Common myeloid progenitor, CD34-positive (primary cell): ENCODE measurements at places on chromosomes 7 and 10.

GRCh38 chr10:78815702-78816334 is 252.9 kb upstream of the ZMIZ1 start:
- peaks cover 6% of the 10 kb centered on the region for H3K4me1 ChIP-seq
- no peak overlapping the region for H3K4me3 ChIP-seq
- no peaks in the 10 kb centered on the region for H3K36me3 ChIP-seq
- H3K27me3 ChIP-seq = no peaks in the 10 kb centered on the region
- H3K27ac ChIP-seq = no peak overlapping the region
- DNase-seq = no peak

GRCh38 chr7:108132551-108133265 is 2.5 kb upstream of the LAMB4 start:
- H3K4me1 ChIP-seq = peaks cover 17% of the 10 kb centered on the region
- DNase-seq = no peak
- no peak overlapping the region for H3K4me3 ChIP-seq
- no peaks in the 10 kb centered on the region for H3K36me3 ChIP-seq
- H3K27ac ChIP-seq = no peak overlapping the region

DNA sequence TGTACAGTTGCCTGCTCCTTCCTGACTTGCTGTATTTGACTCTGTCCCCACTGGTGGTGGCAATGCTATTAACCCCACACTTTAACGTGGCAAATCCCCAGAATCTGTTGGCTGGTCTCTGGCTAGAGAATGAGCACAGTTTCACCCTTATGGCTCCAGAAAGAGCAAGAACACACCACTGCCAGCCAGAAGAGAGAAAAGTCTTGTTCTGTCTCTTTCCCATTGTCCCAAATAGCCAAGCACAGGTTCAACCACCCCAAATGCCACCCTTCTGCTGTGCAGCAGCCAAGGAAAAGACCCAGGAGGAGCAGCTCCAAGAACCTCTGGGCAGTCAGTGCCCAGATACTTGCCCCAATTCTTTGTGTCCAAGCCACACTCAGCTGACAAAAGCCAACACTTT is 11.3 kb downstream of the SLC16A9 start:
- no peaks in the 10 kb centered on the region for H3K36me3 ChIP-seq
- H3K27ac ChIP-seq = no peak overlapping the region
- no peak overlapping the region for H3K4me3 ChIP-seq
- no peaks in the 10 kb centered on the region for H3K4me1 ChIP-seq

DNA sequence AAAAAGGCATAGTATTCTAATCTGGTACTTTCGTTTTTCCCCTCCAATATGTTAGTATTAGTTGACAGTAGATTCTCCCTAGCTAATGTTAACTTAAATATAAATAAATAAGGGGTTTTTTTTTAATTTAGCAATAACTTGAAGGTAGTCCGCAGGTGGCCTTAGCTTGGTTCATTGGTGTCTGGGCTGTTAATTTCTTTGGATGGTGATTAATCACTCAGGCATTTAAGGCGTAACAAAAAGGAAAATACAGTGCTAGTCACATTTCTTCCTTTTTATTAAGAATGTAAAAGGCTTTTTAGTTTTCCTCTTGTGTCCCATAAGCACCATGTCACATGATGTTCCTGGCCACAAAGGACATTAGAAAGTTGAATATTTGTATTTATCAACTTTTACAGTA is 161.0 kb upstream of the POT1 start:
- H3K27ac ChIP-seq = no peak overlapping the region
- no peaks in the 10 kb centered on the region for H3K27me3 ChIP-seq
- H3K36me3 ChIP-seq = no peaks in the 10 kb centered on the region
- H3K4me1 ChIP-seq = no peaks in the 10 kb centered on the region
- no peak overlapping the region for H3K4me3 ChIP-seq

GRCh38 chr10:20142311-20142710 is 326.1 kb downstream of the PLXDC2 start:
- H3K4me3 ChIP-seq = no peak overlapping the region
- no peaks in the 10 kb centered on the region for H3K27me3 ChIP-seq
- no peaks in the 10 kb centered on the region for H3K36me3 ChIP-seq
- no peaks in the 10 kb centered on the region for H3K4me1 ChIP-seq
- no peak overlapping the region for H3K27ac ChIP-seq

- no peak overlapping the region for H3K27ac ChIP-seq
- no peaks in the 10 kb centered on the region for H3K27me3 ChIP-seq
- no peak for DNase-seq
- no peaks in the 10 kb centered on the region for H3K4me1 ChIP-seq
- H3K36me3 ChIP-seq = no peaks in the 10 kb centered on the region
These were observed 221.3 kb upstream of the DGKB start for GRCh38 chr7:15123901-15124300.

- no peak for DNase-seq
- no peaks in the 10 kb centered on the region for H3K27me3 ChIP-seq
- H3K4me3 ChIP-seq = no peak overlapping the region
- no peak overlapping the region for H3K27ac ChIP-seq
- no peaks in the 10 kb centered on the region for H3K36me3 ChIP-seq
These were observed 431.2 kb downstream of the TNS3 start for GRCh38 chr7:47150497-47151260.

- no peaks in the 10 kb centered on the region for H3K4me1 ChIP-seq
- H3K27me3 ChIP-seq = peaks cover 9% of the 10 kb centered on the region
- no peaks in the 10 kb centered on the region for H3K36me3 ChIP-seq
- no peak overlapping the region for H3K4me3 ChIP-seq
- H3K27ac ChIP-seq = no peak overlapping the region
These were observed 33.3 kb upstream of the MNX1 start for GRCh38 chr7:157043745-157044144.
